Camera-type eye (tissue), 1 donor: ENCODE measurements at places on chromosomes 7 and 10. TPM values are rescaled to one million over a fixed set of nuclear protein-coding genes. Genes with fewer than 3 reads are reported as not detected.

NUTM2A gene
- 1.9 TPM for total RNA-seq

COL13A1 gene
- total RNA-seq, result 8.1 TPM

GPR26 gene
- 1.4 TPM for total RNA-seq

NXPH1 gene
- 1.6 TPM for total RNA-seq

ZRANB1 gene
- total RNA-seq, result 66.2 TPM

LIPK gene
- total RNA-seq, result not detected

KLF14 gene
- 0.16 TPM for total RNA-seq
